B cell (primary cell): ENCODE measurements at places on chromosomes 12 and 14. TPM values are rescaled to one million over a fixed set of nuclear protein-coding genes. Genes with fewer than 3 reads are reported as not detected.

GRCh38 chr12:65004270-65004669 is 116.8 kb downstream of the WIF1 start:
- H3K36me3 ChIP-seq = no peaks in the 10 kb centered on the region
- H3K4me3 ChIP-seq = no peak overlapping the region
- H3K27ac ChIP-seq = no peak overlapping the region
- no peaks in the 10 kb centered on the region for H3K27me3 ChIP-seq
- no peaks in the 10 kb centered on the region for H3K4me1 ChIP-seq

- H3K4me3 ChIP-seq = no peak overlapping the region
- no peak overlapping the region for H3K27ac ChIP-seq
- no peaks in the 10 kb centered on the region for H3K36me3 ChIP-seq
- no peaks in the 10 kb centered on the region for H3K27me3 ChIP-seq
- no peak for DNase-seq
These were observed 199.2 kb upstream of the EEA1 start for GRCh38 chr12:93128332-93128707.

Gene AVPR1A
- total RNA-seq = not detected in 2 replicates

Gene RXYLT1
- total RNA-seq = 16.2 and 16.5 TPM in 2 replicates
